ENCODE measurements at places on chromosomes 5 and 9. TPM values are rescaled to one million over a fixed set of nuclear protein-coding genes. Genes with fewer than 3 reads are reported as not detected.

Gene TNFSF15
- total RNA-seq: 0.23 TPM

Gene BNIP1
- total RNA-seq: 25.2 TPM

Gene ARSI
- not detected for total RNA-seq

GRCh38 chr9:35797311-35798109, 6.1 kb downstream of the NPR2 start:
- DNase-seq: no peak

DNA sequence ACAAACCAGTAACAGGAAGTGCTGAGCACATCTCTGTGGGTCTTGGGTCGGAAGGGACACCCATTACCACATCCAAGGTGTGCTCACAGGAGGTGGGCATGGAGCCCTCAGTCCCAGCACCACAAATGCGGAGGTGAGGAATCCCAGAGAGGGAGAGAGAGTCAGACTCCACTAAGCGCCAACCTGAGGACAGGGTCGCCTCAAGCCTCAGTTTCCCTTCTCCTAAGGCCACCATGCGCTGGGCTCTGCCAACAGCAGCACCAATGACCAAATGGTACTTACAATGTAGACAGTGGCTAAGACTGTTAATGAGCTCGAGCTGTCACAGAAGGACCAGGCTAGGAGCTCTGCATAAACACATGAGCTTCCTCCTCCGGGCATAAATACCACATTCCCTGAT, 43.1 kb downstream of the BICD2 start:
- no peak for DNase-seq

DNA sequence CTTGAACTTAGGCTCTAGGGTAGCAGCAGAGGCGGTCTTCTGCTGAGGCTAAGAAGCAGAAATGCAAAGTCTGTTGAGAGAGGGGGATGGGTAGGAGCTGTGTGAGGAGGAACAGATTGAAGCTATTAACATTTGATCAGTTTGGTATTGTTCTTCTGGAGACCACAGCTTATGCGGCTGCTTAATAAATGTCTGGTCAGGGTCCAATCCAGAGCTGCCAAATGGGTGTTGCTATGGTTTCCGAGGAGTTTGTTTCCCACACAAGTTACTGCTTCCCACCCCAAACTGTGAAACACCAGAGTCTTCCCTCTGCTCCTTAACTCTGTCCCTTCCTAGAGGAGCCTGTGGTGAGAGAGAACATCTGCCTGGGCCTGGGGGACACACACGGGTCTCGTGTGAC, 142.2 kb upstream of the KLF4 start:
- DNase-seq: no peak

- no peak for DNase-seq
Measured at GRCh38 chr5:120532835-120533234, 68.7 kb downstream of the PRR16 start.

DNA sequence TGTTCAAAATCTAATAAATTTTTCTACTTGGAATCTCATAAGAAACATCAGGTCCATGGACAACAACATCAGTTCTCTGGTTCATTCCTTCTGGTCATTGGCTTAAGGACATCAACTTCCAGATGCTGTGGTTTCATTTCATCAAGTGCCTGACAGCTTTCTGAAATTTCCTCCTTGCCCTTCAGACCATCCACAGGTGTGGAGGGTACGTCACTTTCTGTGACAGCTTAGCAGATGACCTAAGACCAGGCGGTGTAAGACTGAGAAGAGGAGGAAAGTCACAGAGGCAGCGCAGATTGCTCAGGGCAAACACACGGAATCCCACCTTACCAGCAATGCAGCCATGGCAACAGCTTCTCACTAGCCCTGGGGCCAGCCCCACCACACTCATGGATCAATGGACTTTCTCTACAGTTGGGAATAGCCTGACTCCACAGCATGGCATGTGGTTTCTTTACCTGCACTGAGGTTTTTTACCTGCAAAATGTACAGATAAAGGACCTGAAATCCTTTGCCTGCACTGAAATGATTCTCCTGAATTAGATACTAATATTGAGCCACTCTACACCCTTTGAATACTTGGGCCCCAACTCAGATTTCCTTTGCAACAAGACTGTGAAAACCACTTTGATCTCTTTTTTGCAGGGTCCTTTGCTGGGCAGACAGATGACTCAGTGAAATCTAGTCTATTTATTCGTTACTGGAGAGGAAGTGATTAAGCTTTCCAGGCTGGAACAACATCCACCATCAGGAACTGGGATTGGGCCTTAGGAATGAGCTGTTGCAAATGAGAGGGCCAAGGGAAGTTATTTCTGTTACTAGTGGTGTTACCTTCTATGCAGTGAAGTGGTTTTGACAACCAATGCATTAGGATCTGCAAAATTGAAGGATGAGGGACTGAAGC, 26.9 kb downstream of the TICAM2 start:
- no peak for DNase-seq

- DNase-seq: no peak
Measured at GRCh38 chr5:140408750-140409241, 7.2 kb downstream of the ANKHD1 start.
